ENCODE measurements at places on chromosomes 4 and X. TPM values are rescaled to one million over a fixed set of nuclear protein-coding genes. Genes with fewer than 3 reads are reported as not detected.
A peak's percentile ranks its signal among the peaks of the same experiment; 100 is the strongest.

The PRRG1 gene
- total RNA-seq, result 5.2 TPM

DNA sequence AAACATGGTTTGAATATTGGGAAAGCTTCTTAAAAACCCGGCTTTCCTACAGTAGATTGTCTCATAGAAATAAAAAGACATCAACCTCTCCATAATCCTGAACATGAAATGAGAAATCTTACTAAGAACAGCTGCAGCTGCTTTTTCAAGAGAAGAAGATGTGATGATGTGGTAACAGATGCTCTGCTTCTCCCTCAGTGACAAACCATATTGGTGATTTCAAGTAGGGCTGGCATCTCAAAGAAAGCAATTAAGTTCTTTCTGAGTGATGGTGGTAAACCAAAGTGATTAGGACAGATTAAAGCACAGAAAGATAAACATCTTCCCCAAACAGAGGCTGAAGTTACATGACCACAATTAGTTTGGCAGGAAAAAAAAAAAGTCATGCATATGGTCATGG lies 1477.7 kb downstream of the RAPGEF2 start:
- no peak overlapping the region for H3K4me3 ChIP-seq
- no peaks in the 10 kb centered on the region for H3K36me3 ChIP-seq
- H3K4me1 ChIP-seq, result no peaks in the 10 kb centered on the region
- no peak overlapping the region for H3K27ac ChIP-seq

The UGT2B7 gene
- total RNA-seq, result not detected

DNA sequence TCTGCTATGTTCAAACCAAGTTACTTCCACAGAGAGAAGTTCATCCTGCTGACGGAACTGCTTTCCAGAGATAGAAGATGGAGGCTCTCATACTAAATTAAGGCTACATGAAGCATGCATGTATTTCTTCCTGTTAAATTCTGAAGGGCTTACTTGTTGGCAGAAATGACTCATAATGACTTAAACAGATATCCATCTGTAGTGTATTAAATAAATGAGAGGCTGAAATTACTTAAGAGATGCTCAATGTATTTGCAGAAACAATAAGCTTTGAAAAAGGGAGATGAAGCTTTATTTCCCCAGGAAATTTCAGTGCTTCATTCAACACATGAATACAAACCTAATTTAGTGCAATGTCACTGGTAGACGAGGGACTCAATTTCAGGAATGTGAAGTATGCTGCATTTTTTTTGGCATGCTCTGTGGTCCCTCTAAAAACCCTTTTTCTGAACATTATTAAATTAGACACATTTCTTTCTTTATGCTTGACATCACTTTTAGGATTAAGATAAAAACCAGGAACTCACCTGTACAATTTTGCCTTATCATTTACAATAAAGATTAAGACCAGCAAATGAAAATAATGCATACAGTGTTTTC lies 759.1 kb upstream of the POU3F4 start:
- H3K4me1 ChIP-seq, result no peaks in the 10 kb centered on the region
- DNase-seq, result no peak
- no peak overlapping the region for H3K27ac ChIP-seq
- H3K27me3 ChIP-seq, result no peaks in the 10 kb centered on the region

DNA sequence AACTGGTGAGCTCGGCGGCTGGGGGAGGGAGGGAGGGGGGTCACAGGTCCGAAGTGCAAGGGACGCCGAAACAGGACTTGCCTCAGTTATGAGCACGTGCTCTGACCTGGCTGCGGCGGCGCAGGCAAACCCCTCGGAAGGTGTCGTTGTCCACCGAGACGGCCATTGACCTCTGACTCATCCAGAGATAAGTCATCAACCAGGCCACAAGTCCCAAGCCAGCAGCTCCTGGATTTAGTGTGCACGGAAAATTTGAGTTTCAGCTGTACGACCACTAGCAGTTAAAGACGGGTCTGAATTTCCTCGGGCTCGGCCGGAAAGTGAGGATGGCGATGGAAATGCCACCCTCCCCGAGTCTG lies 674 bp downstream of the SH3D19 start:
- H3K27ac ChIP-seq, result peak overlapping the region; percentile 81
- H3K4me3 ChIP-seq, result peak overlapping the region; percentile 90
- no peaks in the 10 kb centered on the region for H3K36me3 ChIP-seq
- H3K27me3 ChIP-seq, result no peaks in the 10 kb centered on the region
- peak; percentile 90 for DNase-seq

Measured in endodermal cell (in vitro differentiated cells).